ENCODE measurements at places on chromosomes 11 and 22.

GRCh38 chr22:28230671-28231070, 311.6 kb upstream of the PITPNB start:
- no peak for DNase-seq

DNA sequence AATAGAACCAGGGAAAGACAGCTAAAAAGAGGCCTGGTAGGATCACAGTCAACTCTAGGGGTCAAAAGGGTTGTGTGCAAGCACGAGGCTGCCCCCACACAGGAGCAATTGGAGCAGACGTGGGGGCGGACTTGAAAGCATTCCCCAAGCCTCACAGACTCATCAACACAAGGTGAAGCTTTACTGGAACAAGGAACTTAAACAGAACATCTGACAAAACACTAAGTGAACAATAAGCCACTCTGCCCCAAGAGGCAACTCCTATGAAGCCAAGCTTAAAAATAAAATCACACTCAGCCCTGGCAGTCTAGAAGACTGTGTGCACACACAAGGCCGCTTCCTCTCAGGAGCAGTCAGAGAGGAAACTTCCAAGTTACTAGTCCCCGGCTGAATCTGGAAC, 32.2 kb upstream of the TEAD1 start:
- no peak for DNase-seq

DNA sequence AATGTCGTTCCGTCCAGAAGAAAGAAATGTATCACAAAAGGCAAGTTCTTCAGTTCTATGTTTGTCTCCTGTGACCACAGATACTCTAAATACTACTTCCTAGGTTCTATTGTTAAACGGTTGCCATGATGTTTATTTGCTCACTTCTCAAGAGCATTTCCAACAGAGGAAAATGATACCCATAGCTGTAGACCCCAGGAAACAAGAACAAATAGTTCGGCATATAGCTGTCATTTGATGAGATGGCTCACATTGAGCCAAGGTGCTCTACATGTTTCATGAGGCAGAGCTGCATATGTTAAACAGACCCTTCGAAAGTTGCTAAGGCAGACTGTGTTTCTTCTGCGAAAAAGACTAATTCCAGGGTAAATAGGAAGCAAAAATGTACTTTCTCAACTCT, 15.4 kb upstream of the ANGPTL5 start:
- DNase-seq: no peak

DNA sequence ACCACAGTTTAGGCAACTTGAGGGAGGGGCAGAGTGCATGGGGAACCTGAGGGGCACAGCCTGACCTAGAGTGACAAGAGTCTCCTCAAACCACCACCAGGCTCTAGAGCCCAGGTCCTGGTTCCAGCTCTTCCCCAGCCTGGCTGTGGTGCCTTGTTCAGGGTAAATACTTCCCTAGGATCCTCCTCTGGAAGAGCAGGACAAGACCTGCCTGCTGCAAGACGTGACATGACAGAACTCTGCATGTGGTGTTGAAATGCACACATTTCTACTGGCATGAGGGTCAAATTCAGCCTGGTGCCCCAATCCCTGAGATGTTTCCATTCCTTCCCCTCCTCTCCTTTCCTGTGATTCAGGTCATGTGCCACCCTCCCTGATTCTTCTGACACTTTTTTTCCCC, 3.3 kb downstream of the SEC14L2 start:
- DNase-seq: no peak

DNA sequence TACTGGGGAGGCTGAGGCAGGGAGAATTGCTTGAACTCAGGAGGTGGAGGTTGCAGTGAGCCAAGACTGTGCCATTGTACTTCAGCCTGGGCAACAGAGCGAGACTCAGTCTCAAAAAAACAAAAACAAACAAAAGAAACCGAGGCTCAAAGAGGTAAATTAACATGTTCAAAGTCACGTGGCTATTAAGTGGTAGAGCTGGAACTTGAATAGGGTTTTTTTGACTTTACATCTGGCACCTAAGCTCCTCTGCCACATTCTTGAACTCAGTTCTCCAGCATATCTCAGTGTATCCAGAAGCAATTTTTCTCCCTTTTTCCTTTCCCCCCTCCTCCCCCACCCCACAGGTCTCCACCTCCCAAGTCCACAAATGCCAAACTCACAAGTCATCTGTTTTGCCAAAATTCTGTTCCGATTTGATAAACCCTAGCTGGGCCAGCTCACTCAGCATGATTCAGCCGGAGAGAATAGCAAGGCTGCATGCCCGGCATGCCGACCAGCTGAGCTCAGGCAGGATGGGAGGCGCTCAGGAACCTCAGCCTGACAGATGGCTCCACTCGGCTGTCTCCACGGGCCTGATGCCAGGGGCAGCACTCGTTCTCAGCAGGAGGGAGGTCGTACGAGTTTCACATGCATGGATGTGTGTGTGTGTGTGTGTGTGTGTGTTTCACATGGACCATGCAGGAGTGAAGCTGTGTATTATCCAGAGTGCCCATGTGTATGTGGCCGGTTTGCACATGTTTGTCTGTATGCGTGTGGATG, 63.2 kb upstream of the RRAS2 start:
- no peak for DNase-seq

DNA sequence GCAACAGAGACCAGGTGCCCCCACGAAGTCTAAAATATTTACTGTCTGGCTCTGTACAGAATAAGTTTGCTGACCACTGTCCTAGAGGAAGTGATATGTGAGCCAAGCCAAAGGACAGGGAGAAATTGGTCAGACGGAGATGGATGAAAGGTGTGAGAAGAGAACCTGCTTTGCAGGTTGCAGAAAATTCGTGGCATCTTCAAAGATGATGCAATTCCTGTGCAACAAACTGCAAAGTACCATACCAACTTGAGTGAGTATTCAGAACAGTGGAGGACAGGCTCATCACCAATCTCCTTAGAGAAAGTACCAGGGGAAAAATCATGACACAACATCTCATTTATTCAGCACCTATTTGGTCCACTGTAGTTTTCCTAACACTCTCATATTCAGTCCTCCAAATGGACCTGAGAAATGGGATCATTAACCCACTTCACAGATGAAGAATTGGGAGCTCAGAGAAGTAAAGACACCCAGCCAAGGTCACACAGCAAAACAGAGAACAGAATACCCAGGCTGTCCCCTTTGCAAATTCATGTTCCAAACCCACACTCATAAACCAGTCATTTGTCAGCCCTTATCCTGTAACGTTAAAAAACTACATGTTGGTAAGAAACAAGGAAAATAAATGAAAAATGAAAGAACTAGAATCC, 536.8 kb downstream of the MIAT start:
- DNase-seq: no peak

DNA sequence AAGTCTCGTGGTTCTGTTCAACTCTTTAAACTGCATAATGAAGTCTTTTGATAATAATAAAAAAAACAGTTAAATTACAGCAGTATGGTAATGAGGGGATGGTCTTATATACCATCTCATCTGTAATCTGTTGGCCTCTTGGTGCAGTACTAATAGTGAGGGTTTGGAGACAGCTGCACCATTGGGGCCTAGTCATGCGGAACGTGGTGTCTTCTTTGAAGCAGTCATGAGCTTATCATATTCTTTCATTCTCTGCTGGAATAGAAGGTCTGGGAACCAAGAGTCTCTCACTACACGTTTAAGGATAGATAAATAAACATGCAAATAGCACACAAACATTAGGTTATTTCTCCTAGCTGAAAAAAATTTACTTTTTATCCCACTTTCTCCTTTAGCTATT, 40.9 kb upstream of the OR9Q1 start:
- no peak for DNase-seq

DNA sequence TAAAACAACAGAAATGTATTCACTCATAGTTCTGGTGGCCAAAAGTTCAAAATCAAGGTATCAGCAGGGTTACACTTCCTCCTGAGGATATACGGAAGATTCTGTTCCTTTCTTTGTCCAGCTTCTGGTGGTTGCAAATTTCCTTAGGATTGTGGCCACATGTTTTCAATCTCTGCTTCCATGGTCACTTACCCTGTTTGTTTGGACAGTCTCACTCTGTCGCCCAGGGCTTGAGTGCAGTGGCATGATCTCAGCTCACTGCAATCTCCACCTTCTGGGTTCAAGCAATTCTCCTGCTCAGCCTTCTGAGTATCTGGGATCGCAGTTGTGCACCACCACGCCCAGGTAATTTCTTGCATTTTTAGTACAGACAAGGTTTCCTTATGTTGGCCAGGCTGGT, 534.3 kb downstream of the KCNA4 start:
- no peak for DNase-seq

DNA sequence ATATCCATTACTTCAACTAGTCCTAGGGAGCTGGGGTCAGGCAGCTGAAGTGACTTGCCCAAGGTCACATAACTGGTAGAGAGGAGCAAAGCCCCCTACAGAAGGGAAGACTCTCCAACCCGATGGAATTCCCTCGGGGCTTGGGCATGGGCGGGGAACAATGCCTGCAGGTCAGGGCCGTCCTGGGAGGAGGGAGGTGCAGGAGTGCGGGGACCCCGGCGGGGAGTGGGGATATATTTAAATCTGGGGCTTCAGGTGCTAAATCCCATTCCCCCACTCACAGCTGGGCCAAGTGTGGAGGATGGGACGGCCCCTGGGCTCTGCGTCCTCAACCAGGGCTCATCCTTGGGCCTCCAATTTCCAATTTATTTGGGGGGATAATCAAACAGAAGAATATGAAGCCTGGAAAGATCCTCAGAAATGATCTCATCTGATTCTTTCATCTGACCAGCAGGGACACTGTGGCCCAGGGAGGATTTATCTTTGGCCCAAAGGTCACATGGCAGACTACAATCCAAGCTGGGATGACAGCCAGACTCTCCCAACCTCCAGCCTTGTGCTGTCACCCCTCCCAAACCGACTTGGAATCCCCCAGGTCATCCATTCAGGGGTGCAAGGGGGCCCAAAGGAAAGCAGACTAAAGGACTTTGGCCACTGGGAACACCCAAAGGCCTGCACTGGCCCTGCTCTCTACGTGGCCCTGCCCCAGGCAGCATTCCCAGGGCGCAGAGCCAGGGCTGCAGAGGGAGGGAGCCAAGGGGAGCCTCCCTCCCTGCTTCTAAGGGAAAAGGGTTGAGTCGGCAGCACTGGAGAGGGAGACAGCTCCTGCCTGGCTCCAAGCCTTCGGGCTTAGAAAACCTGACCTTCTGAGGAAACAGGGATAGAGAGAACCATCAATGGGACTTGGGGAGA, 8.7 kb upstream of the C1QTNF6 start:
- DNase-seq: no peak

DNA sequence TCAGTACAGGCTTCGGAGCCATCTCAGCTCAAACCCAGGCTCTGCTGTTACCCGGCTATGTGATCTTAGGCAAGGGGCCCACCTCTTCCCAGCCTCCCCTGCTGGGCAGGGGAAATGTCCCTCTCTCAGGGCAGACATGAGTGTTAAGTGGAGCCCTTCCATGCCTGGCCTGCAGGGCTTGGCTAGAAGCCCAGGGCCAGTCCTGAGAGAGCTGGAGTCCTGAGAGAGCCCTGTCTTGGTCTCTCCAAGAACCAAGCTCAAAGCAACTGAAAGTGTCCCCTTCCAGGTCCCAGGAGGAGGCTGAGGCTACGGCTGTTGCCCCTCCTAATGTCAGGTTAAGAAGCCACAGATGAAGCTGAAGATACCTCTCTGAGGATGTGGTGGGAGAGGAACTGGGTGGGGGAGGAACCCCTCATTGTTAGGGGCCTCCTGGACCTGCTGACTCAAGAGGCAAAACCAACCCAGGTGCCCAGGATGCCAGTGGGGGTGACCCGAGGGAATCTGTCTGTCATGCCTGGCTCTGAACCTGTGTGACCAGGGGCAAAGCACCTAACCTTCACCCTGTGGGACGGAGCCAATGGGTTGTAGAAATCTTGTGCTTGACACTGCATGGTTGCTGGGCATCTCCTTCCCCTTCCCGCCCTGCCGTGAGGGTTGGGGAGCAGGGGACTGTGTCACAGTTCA, 4.2 kb downstream of the ZP1 start:
- DNase-seq: peak; percentile 11

DNA sequence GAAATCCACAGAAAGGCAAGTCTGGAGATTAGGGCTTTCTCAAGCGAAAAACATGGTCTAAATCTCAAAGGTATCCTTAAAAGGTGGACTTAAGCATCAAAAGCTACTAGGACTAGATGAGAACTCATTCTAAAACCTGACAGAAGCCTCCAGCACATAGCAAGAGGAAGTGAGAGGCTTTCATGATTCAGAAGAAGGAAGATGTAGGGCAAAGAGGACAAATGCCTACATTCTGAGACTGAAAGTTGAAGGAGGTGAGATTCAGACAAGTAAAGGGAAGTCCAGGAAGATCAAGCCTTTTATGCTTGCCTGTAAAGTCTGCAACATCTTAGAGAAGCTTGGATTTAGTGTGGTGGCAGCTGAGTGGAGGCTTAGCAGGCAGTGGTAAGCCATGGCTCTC, 98.9 kb downstream of the PGR start:
- DNase-seq: no peak

DNA sequence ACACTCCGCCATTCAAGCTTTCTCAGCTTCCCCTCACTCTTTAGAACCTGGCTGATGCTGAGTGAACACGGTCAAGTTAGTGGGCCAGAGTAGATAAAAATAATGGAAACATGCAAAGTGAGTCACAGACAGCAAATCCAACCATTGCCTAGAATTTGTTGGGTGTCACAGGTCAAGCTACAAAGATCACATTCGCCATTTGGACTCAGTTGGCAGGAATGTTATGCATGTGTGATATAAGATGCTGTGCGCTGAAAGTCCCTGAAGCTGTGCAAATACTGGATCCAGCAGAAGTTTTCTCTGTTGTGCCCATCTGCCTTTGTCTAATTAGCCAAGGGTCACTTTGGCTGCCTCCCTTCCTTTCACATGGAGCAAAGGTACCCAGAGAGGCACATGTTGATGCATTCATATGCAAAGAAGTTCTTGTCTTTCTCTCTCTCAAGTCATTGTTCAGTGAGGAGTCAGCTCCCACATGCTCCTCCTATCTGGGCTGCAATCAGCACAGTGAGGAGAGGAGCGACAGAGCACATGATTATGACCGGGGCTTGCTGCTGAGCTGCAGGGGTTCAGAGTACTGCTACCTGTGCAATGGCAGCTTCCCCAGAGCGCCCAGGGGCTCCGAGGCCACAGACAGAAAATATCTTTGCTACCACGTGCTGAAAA, 39.7 kb downstream of the FLI1 start:
- no peak for DNase-seq

DNA sequence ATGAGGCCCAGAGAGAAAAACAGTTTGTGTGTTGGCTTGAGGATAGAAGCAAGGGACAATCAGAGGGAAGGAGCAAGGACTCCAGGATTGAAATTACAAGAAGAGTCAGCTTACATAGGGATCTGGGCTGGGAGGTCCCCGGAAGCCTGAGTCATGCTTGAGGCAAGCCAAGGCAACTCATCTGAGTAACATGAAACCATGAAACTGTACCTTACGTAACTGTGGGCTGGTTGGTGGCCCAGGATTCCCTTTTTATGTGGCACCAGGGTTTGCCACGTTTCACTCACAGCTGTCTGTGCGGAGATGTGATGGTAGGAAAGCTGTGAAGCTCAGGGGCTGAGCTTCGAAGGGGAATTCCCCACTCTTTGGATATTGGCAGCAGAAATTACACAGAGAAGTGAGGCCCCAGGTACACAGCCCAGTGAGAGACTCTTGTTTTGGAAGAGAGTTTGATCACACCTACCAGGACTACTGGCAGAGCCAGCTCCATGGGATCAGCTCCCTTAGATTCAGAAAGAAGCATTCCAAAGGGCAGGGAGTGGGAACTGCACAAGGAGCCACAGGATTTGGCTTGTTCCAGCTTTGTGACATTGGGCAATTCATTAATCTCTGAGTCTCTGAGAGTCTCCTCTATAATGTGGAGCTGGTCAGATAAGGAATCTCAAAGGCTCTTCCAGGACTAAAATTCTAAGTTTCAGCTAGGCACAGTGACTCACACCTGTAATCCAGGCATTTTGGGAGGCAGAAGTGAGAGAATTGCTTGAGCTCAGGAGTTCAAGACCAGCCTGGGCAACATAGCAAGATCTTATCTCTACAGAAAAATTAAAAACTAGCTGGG, 7.8 kb downstream of the SLC5A1 start:
- peak; percentile 36 for DNase-seq

- DNase-seq: no peak
Measured at GRCh38 chr11:131762346-131763110, 392.1 kb downstream of the NTM start.

All from CD4-positive, alpha-beta T cell treated with Interleukin-12 subunit alpha and Interleukin-12 subunit beta, for 1 hour (primary cell).